ENCODE measurements at places on chromosomes 4 and X.

- DNase-seq: no peak
These were observed 39.0 kb downstream of the GABRA3 start for GRCh38 chrX:152412105-152412504.

DNA sequence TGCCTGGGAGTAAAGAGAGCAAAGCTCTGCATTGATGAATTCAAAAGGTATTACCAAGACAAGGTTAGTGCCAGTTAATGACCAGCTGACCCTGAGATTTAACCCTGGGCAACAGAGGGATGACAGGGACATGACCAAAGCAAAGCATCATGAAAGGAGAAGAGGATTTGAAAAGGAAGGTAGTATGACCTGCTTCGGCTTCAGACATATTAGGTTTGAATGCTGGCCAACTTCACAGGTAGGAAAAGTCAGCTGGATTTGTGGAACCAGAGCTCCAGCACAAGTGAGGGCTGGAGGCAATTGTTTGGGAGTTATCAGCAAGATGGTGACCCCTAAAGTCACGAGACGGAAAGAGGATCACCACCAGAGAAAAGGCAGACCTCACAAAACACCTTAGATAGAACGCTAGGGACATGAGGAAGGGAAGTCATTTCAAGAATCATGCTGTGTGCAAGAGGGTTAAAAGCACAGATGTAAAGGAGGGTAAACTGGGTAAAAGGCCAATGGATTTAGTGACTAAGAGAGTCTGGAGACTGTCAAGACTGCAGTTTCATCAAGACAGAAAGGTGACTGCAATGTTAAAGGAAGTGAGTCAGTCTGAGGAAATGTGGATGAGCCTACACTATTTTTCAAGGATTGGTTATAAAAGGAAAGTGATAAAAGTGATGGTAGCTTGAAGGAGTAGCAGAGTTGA lies 45.6 kb downstream of the SH3RF1 start:
- no peak for DNase-seq

DNA sequence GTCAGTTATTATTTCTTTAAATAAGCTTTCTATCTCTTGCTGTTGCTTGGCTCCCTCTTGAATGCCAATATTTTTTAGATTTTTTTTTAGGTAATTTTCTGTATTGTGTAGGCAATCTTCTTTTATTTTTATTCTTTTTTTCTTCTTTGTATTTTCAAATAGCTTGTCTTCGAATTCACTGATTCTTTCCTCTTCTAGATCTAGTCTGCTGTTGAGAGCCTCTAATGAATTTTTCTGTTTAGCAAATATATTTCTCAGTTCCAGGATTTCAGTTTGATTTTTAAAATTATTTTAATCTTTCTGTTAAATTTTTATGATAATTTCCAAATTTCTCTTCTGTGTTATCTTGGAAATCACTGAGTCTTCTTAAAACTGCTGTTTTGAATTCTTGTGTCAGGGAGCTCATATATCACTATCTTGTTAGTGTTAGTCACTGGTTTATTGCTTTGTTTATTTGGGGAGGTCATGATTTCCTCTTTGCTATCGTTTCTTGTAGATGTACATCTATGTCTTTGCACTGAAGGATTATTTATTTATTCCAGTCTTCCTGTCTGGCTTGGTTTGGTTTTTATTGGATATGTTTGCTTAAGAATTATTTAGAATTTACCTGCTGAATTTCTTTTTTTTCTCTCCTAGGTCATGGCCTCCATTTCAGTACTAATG lies 39.9 kb upstream of the GPRIN3 start:
- no peak for DNase-seq

- no peak for DNase-seq
These were observed 25.4 kb upstream of the AFAP1 start for GRCh38 chr4:7964890-7965662.

- no peak for DNase-seq
These were observed 220.6 kb downstream of the SNCA start for GRCh38 chr4:89616382-89616781.

Measured in bone marrow (tissue), 2 donors.